ENCODE measurements at places on chromosomes 4 and X.

DNA sequence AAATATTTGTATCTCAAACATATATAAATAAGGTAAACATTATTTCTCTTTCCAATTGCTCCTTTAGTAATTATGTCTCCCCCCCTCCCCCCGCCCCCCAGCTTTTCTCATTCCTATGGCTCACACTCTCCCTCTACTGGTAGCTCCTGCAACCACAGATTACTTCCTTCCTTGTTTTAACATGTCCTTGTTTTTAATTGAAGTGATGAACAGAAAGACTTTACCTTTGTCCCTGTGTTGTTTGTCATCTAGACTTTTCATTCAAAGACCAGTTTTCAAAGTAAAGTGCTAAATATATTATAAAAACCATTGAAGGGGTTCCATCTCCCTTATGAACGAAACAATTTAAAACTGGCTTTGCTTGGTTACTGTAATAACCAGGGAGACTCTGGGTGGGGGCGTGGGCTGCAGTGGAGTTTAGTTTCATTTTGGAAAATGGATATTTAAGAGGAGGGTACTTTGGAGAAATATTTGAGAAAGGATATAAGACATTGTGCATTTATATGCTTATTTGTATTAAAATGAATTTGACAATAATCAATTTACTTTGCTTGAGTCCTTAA, 352.9 kb downstream of the RAPGEF2 start:
- no peak for DNase-seq

GRCh38 chr4:169120624-169121023, 110.6 kb upstream of the CBR4 start:
- DNase-seq: no peak

DNA sequence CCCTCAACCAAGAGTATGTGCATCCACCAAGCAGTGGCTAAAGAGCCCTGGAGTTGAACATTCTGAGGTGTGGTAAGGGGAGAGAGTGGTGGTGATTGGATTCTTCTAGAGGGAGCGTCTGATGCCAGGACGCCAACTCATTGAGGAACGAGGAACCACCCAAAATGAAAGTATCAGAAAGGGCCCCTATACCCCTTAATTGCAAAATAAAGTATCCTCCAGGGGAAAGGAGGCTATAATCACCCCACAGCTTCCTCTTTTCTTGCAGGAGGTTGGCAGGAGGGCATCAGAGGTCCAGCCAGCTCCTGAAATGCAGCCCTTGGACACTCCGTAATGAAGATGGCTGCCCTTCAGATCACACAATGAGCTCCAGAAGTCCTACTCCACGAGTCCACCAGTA, 5.3 kb upstream of the KIAA1210 start:
- no peak for DNase-seq

DNA sequence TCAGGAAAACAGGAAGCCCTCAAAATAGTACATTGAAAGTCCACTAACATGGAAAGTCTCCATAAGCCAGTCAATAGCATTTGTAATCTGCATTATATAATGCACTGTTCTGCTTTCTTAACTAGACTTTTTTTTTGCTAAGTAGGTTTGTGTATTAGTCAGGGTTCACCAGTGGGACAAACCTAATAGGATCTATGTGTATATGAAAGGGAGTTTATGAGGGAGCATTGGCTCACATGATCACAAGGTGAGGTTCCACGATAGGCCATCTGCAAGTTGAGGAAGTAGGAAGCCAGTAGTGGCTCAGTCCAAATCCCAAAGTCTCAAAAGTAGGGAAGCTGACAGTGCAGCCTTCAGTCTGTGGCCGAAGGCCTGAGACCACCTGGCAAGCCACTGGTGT, 116.0 kb downstream of the MXRA5 start:
- DNase-seq: no peak

DNA sequence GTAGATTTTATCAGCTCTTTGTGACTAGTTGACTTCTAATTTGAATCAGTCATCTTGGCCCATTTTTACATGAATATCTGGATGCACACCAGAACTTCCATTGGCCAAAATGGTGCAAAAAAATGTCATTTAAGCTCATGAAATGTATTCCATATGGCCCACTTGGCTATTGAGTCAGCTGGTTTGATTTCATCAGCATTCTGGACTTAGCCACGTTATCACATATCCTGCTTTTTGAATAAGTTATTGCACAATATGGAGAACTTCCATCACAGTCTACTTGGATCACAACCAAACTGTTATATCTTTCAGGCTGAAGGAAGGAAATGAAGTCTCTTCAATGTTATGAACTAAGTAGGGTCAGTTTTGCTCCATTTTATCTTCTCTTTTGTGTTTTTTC, 640.6 kb downstream of the PCDH7 start:
- no peak for DNase-seq

DNA sequence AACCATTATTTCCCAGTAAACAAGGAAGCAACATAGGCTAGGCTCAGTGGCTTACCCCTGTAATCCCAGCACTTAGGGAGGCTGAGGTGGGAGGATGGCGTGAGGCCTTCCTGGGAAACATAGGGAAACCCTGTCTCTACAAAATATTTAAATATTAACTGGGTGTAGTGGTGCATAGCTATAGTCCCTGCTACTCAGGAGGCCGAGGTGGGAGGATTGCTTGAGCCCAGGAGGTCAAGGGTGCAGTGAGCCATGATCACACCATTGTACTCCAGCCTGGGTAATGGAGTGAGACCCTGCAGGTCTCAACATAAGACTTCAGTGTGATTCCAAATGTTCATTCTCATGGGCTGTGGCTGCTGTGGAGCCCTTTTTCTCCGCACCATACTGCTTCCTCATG, 34.9 kb downstream of the FHDC1 start:
- DNase-seq: no peak

- no peak for DNase-seq
Observed at GRCh38 chr4:138677212-138677611, 338.4 kb upstream of the NOCT start.

DNA sequence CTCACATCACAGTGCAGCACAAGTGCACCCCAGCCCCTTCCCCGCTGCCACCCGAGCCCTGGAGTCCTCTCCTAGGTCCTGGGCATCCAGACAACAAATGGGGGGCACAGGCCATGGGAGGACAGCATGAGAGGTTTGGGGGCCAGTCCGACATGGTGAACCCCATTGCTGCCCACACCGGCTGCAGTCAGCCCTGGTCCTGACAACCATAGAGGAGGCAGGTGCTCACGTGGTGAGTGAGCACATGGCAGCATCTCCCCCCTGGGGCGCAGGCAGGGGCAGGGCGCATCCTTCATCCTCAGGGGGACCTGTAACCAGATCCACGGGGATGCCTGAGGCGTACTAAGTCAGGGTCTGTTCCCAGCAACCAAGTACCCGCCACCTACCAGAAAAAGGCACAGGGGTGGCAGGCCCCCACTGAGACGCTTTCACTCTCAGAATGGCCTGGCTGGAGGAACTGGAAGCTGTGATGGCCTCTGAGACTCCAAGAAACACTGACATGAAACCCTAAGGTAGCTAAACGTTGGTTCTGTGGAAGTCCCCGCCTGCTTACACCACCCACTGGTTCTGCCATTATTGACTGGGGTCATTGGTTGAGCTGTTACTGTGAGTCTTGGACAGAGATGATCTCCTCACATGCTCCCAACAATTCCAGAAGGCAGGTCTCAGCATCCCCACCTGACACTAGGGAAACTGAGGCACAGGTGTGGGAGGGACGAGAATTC, 6.5 kb downstream of the ZFYVE28 start:
- no peak for DNase-seq

DNA sequence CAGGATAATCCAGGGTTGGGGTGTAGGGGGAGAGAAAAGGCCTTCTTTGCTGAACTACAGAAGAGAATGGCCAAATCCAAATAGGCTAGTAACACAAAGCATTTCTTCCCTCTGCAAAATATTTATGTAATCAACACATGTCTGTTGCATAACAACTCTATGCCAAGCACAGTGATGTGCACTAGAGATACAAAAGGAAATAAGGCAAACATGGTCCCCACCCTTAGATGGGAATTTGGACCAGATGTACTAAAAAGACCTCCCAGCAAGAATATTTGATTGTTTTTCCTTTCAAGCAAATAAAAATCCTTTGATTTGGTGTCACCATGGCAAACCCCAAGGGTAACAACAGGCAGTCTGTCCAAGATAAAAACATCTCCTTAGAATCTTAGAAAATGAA, 177.6 kb upstream of the FGF13 start:
- DNase-seq: no peak

GRCh38 chrX:112058255-112058654, 24.3 kb downstream of the TRPC5 start:
- DNase-seq: no peak

- no peak for DNase-seq
Observed at GRCh38 chr4:54780149-54780495, 122.4 kb downstream of the KIT start.

GRCh38 chr4:147463065-147463464, 17.8 kb upstream of the EDNRA start:
- DNase-seq: no peak

DNA sequence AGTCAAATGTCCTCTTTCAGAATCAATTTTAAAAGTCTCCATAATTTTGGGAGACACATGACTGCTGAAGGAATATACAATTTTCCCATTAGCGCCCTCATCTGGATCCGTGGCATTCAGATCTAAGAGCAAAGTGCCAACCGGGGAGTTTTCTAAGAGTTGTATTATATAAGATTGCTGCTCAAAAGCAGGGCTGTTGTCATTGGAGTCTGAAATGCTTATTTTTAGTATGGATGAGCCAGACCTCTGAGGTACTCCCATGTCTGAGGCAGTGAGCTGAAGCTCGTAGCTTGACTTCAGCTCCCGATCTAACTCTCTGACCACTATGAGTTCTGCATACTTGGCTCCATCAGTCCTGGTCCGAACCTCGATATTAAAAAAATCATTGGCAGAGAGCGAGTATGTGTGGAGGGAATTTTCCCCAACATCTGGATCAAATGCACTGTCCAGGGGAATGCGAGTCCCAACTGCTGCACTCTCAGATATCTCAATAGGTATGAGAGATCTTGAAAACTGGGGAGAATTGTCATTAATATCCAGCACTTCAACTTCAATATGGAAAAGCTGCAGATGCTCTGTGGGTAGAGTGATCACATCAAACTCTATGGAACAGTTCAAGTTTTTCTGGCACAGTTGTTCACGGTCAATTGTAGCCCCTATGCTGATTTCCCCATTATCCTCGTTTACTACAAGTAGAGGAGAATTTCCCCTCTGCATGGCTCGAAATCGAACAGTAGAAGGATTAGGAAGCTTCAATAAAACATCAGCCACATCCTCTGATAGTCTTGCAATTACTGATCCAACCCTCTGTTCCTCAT, 917 bp downstream of the PCDH18 start:
- no peak for DNase-seq

GRCh38 chr4:36587909-36588472, 306.6 kb downstream of the DTHD1 start:
- no peak for DNase-seq

DNA sequence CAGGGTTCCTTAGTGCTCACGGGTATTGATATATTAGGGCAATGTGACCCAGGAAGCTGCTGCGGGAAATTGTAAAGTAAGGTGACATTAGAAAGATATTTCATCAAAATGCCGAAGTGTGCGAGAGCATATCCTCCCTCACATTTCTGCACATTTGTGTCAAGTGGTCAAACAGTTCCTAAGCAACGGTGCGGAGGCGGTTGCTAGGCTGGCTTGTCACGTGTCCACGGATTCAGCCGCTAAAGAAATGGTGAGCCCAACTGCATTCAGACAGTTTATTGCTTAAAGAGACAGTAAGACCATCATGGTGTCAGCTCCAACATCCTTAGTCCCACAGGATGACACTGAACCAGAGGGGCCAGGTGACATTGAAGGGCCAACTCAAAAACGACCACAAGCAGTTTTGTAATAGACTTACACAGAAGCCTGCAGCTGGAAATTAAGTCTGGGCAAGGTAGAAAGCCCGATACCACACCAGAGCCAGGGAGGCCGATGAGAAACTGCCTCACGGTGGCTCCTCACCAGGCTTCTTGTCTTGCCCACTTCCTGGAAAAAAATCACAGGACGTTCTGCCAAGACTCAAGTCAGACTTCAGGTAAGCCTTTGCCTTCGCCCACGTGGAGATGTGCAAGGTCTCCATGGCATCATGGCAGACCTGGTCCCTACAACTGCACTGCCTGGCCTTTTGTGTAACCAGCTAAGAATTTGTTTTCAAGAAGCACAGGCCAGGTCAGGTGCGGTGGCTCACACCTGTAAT, 50.4 kb downstream of the USP11 start:
- no peak for DNase-seq

DNA sequence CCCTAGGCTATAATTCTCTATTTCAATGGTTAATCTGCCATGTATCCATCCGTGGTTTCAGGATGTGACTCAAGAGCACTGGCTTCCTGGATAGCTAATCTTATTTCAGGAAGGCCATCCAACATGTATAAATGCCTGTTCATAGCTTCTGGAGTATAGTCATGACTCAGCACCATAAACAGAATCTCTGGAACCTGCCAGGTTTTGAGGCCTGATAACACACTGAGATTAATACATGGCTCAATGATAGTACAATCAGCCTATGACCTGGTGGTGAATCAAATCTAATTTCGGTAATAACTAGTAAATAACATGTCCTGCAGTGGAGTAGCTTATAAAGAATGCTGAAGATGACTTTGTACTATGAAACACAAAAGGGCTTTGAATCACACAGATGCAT, 5.7 kb upstream of the IL13RA2 start:
- no peak for DNase-seq

GRCh38 chr4:121675715-121676114, 21.1 kb downstream of the ANXA5 start:
- DNase-seq: no peak

GRCh38 chr4:54254116-54254914, 25.2 kb downstream of the PDGFRA start:
- DNase-seq: no peak

DNA sequence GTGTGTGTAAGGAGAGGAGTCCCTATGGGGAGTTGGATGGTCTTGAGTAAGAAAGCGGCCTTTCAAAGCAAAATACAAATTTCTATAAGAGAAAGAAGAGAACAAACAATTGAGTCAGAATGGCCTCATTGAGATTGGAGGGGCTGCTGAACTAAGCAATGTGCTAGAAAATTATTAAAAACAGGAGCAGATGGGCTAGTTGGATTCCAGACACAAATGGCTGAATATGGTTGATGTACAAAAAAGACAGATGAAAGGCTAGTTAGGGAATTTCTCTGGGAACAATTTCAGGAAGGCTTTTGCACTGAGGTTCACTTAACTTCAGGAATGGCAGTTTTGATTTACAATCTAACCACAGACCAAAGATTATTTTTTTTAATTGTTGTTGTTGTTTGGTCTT, 1806.8 kb upstream of the TENM3 start:
- no peak for DNase-seq

DNA sequence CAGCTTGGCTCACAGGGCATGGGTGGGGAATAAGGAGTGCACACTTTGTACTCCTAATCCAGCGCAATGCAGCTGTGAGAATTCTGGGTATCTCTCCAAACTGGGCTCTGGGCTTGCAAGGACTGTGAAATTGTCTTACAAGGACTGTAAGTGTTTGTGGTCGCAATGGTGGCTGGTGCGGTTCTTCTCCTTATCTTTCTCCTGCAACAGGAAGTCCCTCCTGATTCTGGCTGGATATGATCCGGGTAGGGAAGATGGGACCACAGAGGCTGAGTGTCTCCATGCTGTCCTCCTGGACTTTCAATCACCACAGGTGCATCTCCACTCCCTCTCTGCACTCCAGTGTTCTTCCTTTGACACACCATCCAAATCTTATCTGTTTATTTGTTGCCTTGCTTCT, 55.7 kb upstream of the GYPE start:
- no peak for DNase-seq

GRCh38 chr4:8009710-8010511, 70.2 kb upstream of the AFAP1 start:
- DNase-seq: no peak
